ENCODE measurements at places on chromosomes 13 and 19. TPM values are rescaled to one million over a fixed set of nuclear protein-coding genes. Genes with fewer than 3 reads are reported as not detected.

The ZNF729 gene
- not detected for total RNA-seq

The TTYH1 gene
- total RNA-seq, result 0.10 TPM

The MTRF1 gene
- total RNA-seq, result 14.4 TPM

The VSIG10L gene
- 9.5 TPM for total RNA-seq

The KLK8 gene
- total RNA-seq, result not detected

The MEF2B gene
- total RNA-seq, result 2.9 TPM

The ARRDC5 gene
- not detected for total RNA-seq

The ALG11 gene
- total RNA-seq, result 25.1 TPM

The MAST1 gene
- total RNA-seq, result 22.6 TPM

The HNRNPM gene
- 123 TPM for total RNA-seq

The PRR22 gene
- 2.6 TPM for total RNA-seq

The F10 gene
- not detected for total RNA-seq

The IGSF23 gene
- total RNA-seq, result not detected

The CEACAM20 gene
- not detected for total RNA-seq

The ZNF709 gene
- total RNA-seq, result 6.2 TPM

The KLK2 gene
- not detected for total RNA-seq

The ZNF541 gene
- not detected for total RNA-seq

The ENOX1 gene
- not detected for total RNA-seq

The WDR87 gene
- total RNA-seq, result not detected

The AMER2 gene
- total RNA-seq, result not detected

The KLK6 gene
- not detected for total RNA-seq

The ZNF442 gene
- 7.7 TPM for total RNA-seq

The TRIM28 gene
- 579 TPM for total RNA-seq

The MUC16 gene
- total RNA-seq, result not detected

The ZNF544 gene
- total RNA-seq, result 64.3 TPM

The SERTM1 gene
- total RNA-seq, result not detected

The NR2F6 gene
- total RNA-seq, result 232 TPM

The GAPDHS gene
- not detected for total RNA-seq

The ADPRHL1 gene
- 2.3 TPM for total RNA-seq

The RXFP2 gene
- total RNA-seq, result not detected
